Left renal cortex interstitium (tissue), 4 donors: ENCODE measurements at places on chromosomes 16 and 17.

DNA sequence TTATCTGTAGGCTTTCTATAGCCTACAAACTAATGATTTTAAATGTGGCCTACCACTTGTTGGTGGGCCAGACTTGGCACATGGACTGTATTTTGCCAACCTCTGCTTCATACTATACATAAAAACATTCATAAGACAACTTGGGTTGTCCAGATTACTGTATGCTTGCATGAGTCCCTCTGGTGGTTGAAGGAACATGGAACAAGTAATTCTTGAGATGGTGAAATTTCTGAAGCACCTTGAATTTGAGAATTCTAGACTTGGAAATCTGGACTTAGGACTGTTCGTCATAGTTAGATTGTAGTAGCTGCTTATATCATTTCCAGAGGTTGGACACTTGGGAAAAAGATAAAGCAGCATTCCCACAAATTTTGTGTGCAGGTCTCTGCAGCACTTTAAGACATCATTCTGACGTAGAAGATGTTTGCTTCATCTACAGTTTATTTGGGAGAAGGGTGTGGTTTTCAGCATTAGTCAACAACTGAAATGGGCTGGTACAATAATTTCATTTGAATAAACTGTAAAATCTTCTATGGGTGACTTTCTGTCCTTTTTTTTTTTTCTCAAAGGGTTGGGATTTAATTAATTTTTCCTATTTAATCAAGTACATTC lies 31.2 kb downstream of the NFATC3 start:
- no peak for DNase-seq

DNA sequence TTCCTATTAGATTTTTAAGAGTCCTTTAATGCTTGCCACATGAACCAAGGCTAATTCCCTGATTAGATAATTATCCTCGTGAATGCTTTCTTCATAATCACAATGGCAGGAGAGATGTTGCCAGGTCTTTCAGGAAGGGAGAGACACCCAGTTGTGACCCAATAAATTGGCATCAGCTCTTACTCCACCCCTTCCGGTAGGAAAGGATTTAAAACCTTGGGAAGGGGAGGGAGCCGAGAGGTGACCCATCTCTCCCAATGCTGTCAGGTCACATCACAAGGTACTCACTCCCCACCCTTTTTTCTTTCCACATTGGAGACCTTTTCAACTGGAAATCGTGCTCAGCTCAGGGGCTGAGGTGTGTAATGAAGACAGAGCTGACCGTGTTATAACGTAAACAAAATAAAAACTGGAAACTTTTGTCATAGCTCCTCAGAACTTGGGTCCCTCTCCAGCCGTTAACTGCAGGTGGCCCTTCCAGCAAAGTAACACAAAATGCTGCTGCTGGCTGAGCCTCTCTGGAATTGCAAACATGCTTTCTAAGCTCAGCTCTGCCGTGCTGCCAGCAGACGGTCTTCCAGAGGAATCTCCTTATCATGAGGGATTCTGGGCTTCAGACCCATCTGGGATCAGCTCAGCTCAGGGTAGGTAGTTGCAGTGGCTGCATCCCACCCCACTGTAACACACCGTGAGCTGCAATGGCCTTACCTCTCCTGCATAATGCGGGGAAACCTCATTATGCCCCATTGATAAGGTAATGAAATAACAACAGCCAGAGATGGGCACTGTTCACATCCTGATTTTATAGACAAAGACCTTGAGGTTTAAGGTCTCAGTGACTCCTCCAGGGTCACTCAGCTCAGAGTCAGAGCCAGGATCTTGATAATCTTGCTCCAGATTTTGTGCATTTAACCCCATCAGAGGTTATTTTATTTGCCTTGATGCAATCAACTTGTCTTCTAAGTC lies 15.6 kb downstream of the TMEM100 start:
- no peak for DNase-seq

DNA sequence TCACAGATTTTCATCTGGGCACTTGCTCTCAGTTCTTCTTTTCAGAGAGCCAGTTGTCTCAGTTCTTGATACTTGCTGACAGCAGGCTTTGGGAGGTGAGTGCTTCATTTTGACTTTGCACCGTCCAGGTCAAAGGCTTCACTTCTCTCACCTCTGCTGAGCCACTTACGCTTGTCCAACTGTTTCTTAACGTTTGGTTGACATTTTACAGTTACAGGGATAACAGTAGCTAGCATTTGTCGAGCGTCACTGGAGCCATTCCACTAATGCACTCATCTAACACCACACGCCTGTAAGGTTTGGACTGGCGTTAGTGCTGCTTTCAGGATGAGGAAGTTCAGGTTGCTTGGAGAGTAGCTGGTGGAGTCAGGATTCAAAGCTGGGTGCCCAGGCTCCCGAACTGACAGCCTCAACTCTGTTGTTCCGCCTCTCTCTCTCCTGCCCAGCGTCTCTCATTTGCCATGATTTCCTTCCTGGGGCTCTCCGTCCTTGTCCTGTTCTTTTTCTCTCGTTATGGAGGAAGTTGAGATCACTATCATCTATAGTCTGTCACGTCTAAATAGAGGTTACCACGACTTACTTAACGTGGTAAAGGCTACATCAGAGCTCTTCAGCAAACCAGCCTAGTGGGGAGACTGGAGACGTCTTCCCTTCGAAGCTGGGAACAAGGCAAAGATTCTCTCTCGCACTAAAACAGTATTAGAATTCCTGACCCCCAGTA lies 220.8 kb downstream of the RPTOR start:
- no peak for DNase-seq

GRCh38 chr16:27600381-27600780 lies 50.4 kb downstream of the KATNIP start:
- DNase-seq = no peak

GRCh38 chr17:76515274-76515949 lies 14.2 kb upstream of the RHBDF2 start:
- no peak for DNase-seq

- no peak for DNase-seq
Measured at GRCh38 chr17:14843086-14843795, 421.9 kb downstream of the PMP22 start.

DNA sequence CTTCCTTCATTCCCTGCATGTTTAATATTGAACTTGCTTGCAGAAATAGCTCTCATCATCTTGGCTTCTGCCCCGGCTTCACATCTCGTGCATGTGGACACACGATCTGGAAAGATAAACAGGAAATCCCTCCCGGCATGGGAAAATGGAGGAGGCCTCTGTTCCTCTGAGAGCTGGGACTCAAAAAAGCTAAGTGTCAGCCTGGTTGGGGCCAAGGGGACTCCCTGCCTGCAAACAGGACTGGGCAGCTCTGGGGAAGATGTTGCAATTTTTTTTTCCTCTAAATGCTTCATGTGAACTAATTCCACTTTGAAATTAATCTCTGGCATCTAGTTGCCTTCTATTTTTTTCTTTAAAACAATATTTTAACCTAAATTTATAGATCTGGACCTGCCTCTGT lies 24.8 kb downstream of the ITPRIPL2 start:
- no peak for DNase-seq

- no peak for DNase-seq
Measured at GRCh38 chr17:17367931-17368330, 64.8 kb downstream of the NT5M start.

GRCh38 chr17:79674506-79675412 lies 56.0 kb upstream of the ENPP7 start:
- no peak for DNase-seq

DNA sequence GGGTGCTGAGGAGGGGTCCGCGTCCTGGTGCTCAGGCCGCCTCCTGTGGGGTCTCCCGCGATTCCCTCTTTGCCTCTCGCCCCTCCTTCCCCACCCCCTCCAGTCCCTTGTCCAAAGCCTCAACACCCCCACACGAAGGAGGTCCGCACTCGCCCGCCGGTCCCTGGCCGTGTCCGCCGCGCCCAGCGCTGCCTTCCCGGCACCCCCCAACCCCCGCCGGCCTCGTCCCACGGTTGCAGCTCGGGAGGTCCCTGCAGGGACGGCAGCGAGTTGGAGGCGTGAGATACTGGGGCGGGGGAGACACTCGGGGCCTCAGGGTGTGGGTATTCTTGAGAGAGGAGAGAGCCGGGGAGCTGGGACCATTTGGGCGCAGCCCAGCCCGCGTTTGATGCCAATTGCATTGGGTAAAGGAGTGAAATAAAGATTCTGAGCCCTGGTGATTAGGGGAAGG lies 468 bp downstream of the FLYWCH2 start:
- no peak for DNase-seq

DNA sequence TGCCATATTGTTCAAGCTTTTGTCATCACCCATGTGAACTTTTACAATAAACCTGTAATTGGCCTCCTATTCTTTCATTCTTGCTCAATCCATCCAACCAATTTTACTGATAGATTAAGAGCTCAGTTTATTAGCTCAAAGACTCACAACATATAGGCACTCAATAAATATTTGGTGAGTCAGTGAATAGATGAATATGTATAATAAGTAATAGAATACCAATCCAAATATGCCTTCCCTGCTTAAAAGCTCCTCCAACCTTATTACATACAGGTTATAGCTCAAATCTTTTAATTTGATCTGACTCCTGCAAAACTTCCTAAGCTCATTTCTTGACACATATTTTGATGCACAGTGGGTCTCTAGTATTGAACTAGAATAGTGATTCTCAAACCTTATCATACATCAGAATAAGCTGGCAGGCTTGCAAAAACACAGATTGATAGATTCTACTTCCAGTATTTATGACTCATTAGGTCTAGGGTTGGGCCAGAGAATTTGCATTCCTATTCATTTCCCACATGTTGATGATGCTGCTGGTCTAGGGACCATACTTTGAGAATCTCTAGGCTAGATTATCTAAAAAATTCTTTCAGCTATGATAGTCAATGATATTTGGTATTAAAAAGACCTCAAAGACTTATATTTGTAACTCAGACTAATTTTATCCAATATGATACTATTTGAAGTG lies 114.4 kb downstream of the PCTP start:
- no peak for DNase-seq

DNA sequence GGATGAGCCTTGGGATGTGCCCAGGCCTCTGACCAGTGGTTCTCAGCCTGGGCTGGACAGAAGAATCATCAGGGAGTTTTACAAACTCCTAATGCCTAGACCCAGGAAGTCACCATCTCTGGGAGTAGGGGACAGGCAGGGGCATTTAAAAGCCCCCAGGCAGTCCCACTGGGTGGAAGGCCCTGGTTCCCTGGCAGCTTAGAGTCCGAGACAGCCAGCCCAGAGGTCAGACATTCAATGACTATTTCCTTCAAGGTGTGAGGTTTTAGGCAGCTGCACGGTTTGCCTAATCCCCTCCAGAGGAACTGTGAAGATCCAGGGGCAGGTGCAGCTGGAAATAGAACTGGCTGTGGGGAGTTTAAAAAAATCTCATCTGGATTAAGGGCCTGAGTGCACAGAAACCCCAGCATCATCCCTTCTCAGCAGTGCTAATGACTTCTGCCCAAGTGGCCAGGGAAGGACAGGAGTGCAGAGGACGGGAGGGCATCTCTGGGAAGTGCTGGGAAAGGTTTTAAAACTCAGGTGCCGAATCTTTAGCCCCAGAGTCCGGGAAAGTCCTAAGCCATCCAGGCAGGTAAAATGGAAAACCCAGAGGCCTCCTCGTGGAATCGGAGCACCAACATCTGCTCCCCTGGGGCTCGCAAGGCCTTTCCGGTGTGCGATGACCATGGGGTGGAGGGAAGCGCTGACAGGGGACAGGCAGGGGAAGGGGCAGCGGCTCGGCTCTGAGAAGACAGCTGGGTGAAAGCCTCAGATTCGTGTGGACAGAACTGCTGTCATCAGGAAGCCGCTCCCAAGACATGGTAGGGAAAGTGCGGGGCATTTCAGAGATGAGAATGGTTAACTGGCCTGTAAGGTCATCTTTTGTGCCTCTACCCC lies 1.5 kb upstream of the LGALS3BP start:
- no peak for DNase-seq

- no peak for DNase-seq
Measured at GRCh38 chr17:16516594-16517051, 24.6 kb upstream of the LRRC75A start.

DNA sequence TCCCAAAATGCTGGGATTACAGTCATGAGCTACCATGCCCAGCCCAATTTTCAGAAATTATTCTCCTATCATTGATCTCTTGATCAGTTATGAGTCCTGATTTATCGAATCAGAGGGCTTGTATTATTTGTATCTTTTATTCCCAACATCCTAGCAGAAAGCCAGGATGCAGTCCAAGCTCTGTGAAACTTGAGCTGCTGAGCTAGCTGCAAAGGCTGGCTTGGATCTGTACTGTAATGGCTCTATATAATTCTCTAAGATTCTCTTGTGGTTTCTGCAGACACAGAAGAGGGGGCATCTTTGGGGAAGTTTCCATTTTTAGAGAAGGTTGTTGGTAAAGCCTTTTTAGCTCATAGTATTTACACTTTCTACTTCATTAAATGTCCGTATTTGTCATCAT lies 227.1 kb downstream of the MAP2K4 start:
- no peak for DNase-seq

GRCh38 chr17:47703191-47703591 lies 9.2 kb downstream of the TBKBP1 start:
- DNase-seq = no peak

DNA sequence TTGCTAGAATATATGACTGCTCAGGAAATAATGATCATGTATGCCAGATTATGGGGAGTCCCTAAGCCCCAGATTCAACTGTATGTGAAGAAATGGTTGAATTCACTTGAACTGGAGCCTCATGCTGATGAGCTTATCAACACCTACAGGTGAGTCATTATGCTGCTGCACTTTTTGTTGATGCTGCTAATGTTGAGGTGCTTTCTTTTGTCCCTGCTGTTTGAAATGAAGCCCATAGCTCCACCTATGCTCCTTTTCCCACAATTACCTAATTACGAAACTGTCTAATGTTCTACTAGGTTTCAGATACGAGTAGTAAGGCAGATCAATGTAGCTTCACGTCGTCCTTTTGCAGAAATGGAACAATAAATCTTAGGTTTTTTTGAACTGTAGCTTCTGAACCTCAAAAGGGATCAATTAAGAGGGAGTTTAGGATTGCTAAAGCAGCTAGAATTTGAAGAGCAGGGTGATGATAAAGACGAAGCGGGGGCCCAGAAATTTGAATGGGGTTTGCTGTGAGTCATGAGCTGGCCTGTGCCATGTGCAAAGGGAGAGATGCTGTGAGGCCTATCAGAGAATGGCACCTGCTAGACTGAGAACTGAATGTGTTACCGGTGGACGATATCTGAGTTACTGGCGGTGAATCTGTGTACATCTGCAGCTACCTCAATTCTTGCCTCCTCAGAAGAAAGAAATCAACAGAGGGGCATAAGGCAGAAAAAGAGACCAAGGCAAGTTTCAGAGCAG lies 6.1 kb upstream of the UQCRC2 start:
- no peak for DNase-seq
